ENCODE measurements at places on chromosomes 4 and X. TPM values are rescaled to one million over a fixed set of nuclear protein-coding genes. Genes with fewer than 3 reads are reported as not detected.

SPANXN3 gene
- polyA plus RNA-seq, result not detected

DMP1 gene
- polyA plus RNA-seq, result not detected

UGT2A2 gene
- not detected for polyA plus RNA-seq

GPR34 gene
- not detected for polyA plus RNA-seq

ERAS gene
- polyA plus RNA-seq, result not detected

TMPRSS11A gene
- polyA plus RNA-seq, result not detected

IBSP gene
- polyA plus RNA-seq, result not detected

ARX gene
- not detected for polyA plus RNA-seq

PNPLA4 gene
- polyA plus RNA-seq, result 28.3 TPM

NIPAL1 gene
- polyA plus RNA-seq, result 3.2 TPM

NAT8L gene
- 0.02 TPM for polyA plus RNA-seq

DCAF12L2 gene
- polyA plus RNA-seq, result not detected

PGM2 gene
- 13.6 TPM for polyA plus RNA-seq

HPSE gene
- polyA plus RNA-seq, result 7.7 TPM

NWD2 gene
- polyA plus RNA-seq, result not detected

SSX1 gene
- not detected for polyA plus RNA-seq

XAGE3 gene
- polyA plus RNA-seq, result not detected

Measured in foreskin keratinocyte (primary cell).